Left renal cortex interstitium (tissue), 4 donors: ENCODE measurements at places on chromosomes 5 and 9. TPM values are rescaled to one million over a fixed set of nuclear protein-coding genes. Genes with fewer than 3 reads are reported as not detected.

GRCh38 chr5:79206541-79206940, 29.4 kb upstream of the JMY start:
- no peak for DNase-seq

- DNase-seq = no peak
Observed at GRCh38 chr9:68725070-68725469, 20.0 kb downstream of the PIP5K1B start.

KCNV2 gene
- 0.19 TPM for polyA plus RNA-seq

GRCh38 chr5:148951612-148952011, 111.2 kb downstream of the SH3TC2 start:
- no peak for DNase-seq

CHMP5 gene
- polyA plus RNA-seq = 117 TPM
